ENCODE measurements at places on chromosomes 16 and 17.

DNA sequence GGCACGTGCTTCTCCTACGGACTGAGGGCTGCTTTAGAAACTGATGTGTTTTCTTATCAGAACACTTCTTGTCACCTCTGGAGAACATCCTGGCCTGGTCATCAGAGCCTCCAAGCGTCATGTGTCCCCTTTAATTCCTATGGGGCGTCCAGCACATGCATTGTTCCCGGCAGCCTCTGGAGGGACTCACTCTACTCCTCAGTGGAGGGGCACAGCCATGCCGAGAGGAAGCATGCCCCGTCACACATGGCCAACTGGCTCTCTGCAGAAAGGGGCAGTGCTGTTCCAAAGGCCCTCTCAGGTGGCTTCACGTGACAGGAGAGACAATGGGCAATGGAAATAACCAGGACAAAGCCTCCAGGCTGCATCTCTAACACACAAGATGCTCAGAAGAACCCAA, 31.8 kb downstream of the CDRT15L2 start:
- no peak for DNase-seq

- no peak for DNase-seq
Measured at GRCh38 chr16:62035115-62036092, 834 bp downstream of the CDH8 start.

- no peak for DNase-seq
Measured at GRCh38 chr17:20935740-20936139, 107.1 kb downstream of the USP22 start.

GRCh38 chr16:73058616-73059409, 10.9 kb upstream of the ZFHX3 start:
- peak; percentile 36 for DNase-seq

DNA sequence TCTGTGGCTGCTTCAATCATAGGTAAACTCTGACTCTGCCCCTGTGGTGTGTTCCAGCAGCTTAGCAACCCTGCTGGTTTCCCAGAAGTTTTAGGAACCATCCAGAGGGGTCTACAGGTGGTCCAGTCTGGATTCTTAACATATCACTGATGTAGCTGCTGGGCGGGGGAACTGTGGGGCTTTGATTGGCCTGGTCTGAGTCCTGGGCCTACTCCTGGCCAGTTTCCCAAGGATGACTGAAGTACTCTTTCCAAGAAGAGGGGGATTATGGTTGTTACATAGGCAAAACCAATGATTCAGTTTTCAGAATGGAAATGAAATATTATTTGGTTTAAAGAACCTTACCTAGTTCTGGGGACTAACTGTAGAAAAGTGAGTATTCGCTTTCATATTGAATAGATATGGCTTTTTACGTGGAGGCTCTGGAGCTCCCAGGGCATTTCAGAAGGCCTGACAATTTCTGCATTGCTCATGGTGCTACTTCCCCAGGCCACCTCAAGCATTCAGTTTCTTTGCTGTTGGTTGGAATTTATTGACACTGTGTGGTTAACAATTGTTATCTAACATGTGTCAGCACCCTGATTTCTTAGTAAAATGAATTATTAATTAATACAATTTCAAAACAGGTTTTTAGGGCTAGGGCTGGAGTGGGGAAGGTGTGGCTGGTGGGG, 38.4 kb downstream of the EPN2 start:
- DNase-seq: no peak

- DNase-seq: no peak
Measured at GRCh38 chr17:38908676-38909181, 16.7 kb upstream of the LASP1NB start.

DNA sequence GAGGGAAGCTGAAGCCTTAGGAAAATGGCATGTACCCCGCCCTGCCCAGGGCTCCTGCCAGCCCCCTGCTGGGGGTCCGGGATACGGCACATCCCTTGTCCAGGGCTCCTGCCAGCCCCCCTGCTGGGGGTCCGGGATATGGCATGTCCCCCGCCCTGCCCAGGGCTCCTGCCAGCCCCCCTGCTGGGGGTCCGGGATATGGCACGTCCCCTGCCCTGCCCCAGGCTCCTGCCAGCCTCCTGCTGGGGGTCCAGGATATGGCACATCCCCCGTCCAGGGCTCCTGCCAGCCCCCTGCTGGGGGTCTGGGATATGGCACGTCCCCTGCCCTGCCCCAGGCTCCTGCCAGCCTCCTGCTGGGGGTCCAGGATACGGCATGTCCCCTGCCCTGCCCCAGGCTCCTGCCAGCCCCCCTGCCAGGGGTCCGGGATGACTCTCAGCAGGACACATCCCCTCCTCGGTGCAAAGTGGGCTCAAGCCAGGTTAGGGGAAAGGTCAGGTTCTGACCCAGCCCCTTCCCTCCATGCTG, 43.2 kb downstream of the RPH3AL start:
- no peak for DNase-seq

DNA sequence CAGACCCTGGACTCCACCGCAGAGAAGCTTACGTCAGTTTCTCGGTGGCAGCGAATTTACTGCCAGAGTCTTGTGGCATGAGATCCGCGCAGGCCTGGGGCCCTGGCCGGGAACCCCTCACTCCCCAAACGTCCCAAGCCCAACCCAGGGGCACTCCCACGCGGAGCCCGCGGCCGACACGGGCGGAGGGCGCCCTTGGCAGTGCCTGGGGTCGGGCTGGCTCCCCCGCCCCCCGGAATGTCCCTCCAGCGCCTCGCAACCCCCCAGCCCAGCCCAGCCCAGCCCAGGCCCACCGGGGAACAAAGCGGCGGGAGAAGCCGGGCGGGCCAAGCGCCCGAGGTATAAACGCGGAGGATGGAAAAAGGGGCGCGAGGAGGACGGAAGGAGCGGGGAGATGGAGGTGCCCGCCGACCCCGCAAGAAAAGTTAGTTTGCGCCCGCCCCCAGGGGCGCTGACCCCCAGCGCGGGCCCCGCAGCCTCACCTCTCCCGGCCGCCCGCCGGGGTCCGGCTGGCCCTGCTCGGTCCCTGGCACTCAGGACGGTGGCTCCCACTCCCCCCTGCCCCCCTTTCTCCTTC, 330 bp downstream of the CASKIN2 start:
- no peak for DNase-seq

- no peak for DNase-seq
Measured at GRCh38 chr16:78606545-78606944, 507.1 kb downstream of the WWOX start.

GRCh38 chr16:75457485-75458021, 6.9 kb downstream of the TMEM170A start:
- no peak for DNase-seq

DNA sequence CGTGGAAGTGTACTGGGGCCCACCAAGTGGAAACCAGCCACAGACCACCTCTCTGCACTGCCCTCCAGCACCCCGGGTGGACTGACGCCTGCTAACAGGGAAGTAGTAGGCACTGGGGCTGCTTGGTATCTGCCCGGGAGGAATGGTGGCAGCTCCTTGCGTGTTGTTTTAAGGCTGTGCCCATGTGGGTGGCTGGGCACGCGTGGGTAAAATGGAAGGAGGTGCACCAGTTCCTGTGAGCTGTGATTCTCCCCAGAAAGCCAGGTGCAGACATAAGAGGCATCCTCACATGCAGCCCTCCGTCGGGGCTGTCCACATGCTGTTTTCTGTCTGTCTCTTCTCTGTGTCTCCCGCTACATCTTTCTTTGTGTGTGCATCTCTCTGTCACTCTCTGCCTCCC, 122.3 kb downstream of the ENGASE start:
- no peak for DNase-seq

All from inflammatory macrophage treated with lipopolysaccharide for 4 hours (primary cell).